GM12864 (cell line): ENCODE measurements at places on chromosomes 3 and 15.

DNA sequence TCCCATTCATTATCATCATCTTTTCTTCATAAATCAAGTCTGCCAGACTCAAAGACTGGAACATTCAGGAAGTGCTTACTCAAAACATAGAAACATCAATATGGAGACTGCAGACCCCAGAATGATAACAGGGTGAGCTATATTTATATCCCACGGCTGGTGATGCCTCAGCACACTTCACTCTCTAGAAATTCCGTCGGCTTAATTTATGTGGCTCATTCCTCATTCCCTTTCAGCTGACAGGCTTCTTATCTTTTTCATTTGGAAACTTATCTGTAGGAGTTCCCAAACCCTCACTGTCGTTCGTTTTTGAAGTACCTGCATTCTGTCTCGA, 45.5 kb downstream of the RFTN1 start:
- DNase-seq = no peak

GRCh38 chr3:29758434-29759322, 477.8 kb downstream of the RBMS3 start:
- no peak for DNase-seq

GRCh38 chr3:20511863-20512505, 326.0 kb upstream of the SGO1 start:
- no peak for DNase-seq

DNA sequence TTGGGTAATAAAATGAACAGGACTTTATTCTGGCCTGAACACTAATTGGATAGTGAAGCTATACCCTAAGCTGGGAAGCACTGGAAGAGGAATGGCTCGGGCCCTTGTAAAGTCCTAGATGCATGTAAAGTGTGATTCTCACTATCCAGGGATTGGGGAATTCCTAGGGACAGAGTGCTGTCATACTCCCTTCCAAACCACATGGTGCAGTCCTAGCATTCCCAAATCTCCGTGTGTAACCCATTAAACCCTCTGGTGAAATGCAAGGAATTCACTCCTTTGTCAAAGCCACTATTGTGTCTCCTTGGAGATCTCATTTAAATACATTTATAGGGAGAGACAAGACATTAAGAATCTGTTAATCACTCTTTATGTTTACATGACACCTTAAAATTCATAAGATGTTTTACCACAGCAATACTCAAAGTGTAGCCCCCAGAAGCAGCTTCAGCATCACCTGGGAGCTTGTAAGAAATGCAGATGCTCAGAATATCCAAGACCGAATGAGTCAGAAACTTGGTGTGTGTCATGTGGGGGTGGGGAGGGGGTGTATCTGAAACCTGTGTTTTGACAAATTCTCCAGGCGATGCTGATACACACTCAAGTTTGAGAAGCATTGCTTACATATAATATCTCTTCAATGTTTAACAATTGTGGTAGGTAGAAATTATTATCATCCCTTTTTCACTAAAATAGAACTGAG, 121.8 kb upstream of the NPHP3 start:
- DNase-seq = no peak

DNA sequence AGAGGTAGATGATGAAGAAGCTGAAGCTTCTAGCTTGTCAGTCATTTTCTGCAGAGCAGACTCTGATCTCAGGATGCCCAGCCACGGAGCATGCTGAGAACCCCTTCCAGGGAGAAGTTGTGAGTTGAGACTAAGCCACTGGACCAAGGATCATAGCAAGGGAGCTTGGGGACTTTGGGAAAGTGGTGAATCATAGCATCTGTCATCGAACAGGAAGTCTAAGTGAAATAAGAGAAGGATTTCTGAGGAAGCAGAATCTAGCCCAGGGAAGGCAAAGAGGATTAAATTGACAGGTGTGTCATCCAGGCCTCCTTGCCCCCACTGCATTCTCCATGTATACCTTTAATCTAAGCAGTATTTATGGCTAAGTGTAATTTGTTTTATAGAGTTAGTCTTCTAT, 71.8 kb upstream of the TMEM108 start:
- no peak for DNase-seq

- no peak for DNase-seq
These were observed 250.0 kb upstream of the PROK2 start for GRCh38 chr3:72034986-72035385.

DNA sequence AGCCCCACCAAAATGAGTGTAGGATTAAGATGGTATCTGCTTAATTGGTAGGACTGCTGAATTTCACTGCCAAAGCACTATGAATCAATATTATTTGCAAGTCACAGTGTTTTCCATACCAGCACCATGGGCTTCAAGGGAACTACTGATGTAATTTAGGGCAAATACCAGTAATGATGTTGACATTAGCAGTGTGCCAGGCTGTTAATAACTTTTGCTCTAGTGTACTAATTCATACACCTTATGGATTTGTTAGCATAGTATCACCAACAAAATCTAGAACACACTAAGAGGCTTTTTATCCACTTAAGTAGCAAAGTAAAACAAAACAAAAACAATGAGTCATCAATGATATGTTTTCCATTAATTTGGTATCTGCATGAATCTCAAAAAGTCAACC, 888.2 kb downstream of the CADM2 start:
- no peak for DNase-seq

- no peak for DNase-seq
These were observed 362.7 kb upstream of the SUCLG2 start for GRCh38 chr3:68017069-68017468.

GRCh38 chr3:191236646-191237045, 37.6 kb downstream of the OSTN start:
- DNase-seq = no peak

DNA sequence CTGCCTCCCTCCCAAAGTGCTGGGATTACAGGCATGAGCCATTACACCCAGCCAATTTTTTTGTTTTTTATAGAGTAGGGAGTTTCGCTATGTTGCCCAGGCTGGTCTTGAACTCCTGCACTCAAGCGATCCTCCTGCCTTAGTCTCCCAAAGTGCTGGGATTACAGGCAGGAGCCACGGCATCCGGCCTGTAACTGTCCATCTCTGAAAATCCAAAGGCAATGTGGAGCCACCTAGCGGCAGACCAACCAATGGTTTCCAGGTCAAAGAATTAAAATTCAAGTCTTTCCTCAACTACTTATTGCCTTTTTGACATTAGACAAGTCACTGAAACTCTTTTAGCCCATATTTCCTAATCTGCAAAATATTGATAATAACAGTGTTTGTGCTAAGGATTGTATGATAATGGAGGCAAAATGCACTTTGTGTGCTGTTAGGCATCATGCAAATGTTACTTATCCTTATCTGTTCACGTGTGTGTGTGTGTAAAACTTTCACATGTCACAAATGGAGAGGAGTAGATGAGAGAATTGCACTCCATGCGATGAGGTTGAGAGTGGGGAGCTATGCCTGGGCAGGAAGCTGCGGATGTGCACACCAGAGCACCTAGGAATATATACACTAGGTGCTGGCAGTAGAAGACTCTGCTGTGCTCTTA, 48.7 kb downstream of the COL8A1 start:
- no peak for DNase-seq

DNA sequence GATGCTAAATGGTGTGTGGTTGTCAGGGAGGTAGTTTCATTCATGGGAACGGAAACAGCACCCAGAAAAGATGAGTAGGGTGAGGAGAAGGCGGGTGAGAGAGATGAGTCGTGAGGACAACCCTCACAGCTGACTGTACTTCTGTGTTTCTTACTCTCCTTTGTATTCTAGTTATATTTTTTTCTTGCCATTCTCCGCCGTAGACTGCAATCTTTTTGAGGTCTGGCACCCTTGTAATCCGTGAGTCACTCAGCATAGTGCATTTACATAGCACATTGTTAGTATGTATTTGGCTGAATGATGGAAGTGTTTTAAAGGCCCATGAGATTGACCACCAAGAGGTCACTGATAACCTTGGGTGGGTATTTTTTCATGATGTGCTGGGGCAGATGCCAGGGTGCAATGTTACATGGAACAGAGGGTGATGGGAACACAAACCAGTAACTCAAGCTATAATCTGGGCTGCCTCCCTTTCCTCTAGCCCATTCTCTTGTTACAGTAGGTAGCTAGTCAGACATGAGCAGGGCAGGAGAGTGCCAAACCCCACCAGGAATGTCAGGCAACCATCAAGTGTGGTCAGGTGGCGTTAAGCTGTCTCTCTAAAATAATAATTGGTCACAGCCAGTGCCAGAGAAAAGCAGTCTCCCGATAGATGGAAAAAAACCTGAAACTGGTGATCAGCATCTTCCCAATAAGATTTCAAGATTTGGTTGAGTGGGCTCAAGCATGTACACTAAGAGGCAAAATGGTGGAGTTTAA, 18.8 kb upstream of the DGKG start:
- no peak for DNase-seq

DNA sequence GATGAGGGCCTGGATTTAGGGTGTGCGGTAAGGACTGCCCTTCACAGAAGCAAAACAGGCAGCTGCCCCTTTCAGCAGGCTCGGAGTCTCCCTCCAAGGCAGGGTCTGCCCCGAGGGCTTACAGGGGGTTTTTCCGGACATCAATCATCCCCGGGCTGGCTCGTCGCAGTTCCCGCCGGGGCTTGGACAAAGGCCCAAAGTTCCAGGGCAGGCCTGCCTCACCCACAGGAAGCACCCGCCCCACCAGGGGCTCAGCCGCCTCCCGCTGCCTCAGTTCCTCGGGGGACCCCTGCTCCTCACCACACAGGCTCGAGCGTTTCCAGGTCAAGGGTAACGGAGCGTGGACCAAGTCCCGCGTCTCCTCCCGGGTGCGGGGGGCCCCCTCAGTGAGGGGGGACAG, 27.0 kb downstream of the KIF7 start:
- DNase-seq = no peak

DNA sequence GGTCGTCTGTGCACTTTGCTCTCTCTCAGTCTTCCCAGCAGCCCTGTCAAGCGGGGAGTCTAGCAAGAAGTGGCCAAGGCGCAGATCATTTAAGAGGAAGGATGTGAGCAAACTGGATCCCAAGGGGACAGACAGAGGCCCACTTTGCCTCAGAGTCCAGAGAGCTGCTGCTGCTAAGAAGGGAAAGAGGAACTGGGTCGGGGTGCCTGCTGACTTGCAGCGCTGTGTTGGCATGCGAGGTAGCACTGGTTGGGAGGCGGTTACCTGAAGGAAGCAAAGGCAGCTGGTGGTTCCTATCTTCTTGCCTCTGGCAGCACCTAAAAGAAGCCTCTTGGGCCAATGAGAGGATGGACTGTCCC, 28.1 kb downstream of the SMAD3 start:
- no peak for DNase-seq

- no peak for DNase-seq
These were observed 41.6 kb upstream of the TASOR start for GRCh38 chr3:56724676-56725075.

- DNase-seq = no peak
These were observed 182.8 kb downstream of the RORA start for GRCh38 chr15:61046291-61046690.

- no peak for DNase-seq
These were observed 510.5 kb downstream of the FOXP1 start for GRCh38 chr3:71072986-71073385.

GRCh38 chr3:43079536-43080332, 26.1 kb downstream of the POMGNT2 start:
- DNase-seq = no peak

DNA sequence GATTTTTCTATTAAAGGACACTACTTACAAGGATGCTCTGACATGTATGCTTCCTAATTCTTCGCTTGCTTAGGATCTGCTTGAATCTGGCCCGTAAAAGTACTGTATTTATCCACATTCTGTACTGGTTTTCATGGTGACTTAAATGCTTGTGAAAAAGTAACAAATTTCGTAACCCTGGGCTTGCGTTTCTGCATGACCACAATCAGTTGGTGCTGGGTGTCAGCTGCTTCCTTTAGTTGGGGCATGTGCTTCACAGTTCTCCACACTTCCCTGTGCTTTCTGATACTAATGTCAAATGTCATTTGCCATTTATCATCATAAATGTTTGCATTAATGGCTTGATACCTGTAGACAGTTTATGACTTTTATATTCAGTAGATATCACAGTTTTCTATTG, 218.4 kb upstream of the MLF1 start:
- DNase-seq = no peak

DNA sequence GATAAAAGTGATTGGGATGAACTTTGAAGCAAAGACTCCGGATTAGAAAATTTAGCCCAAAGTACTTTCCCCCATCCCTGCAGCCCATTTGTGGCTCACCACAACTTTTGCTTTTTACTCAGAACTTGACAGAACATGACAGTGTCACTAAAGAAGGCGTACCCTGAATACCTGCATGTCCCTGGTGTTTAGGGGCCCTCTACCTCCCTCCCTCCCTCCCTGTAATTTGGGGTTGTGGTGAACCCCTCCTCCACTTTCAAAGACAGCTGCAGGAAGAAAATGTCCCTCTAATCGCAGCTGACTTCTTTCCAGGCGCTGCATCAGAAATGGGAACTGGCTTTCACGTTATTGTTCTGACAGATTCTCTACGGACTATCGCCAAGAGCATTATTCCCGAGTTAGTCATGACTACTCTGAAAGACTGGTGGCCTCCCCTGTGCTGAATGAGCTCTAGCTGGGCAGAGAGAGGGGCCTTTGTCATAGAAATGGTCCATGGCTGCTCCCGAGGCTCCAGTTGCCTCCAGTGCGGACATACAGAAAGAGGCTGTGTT, 93.2 kb upstream of the ARHGEF3 start:
- peak; percentile 19 for DNase-seq

DNA sequence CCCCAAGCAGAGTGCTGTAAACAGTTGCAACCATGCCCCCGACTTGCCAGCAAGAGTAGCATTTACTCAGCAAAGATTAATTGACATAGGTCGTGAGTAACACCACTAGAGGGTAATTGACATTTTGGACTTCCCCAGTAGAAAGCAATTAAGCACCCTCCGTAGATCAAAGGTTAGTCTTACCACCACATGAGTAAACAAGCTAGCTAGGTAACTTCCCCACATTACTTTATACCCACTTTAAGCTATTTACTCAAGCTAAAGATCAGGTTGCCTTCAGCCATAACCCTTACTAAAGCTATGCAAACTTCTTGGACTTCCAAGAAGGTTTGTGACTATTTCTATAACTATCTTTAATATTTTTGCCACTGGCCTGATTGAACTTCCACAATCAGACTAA, 1072.7 kb downstream of the OTOL1 start:
- DNase-seq = no peak

GRCh38 chr3:102224171-102224570, 210.6 kb upstream of the ZPLD1 start:
- no peak for DNase-seq

DNA sequence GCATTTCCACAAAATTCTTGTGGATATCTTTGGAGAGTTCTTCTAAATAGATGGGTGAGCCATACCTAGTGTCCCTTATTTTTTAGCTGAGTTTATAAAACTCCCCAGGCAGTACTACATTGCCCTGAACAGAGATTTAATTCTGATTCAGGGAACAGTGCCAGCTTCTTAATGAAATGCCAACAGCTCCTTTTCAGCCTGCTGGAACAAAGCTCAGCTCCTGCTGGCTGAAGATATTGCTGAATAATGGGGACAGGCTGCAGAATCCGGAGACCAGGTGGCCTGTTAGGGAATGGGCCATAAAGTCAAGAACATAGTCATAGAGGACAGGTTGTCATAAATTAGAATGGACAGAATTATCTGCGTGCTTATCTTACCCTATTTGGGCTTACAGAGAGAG, 8.9 kb downstream of the HGD start:
- no peak for DNase-seq

- DNase-seq = no peak
These were observed at the start of gene DRD3 for GRCh38 chr3:114178770-114179368. TSS of gene DRD3 (minus strand) at chr3:114179052. CDS start at chr3:114171992, 7,060 bp downstream.
